ENCODE measurements at places on chromosomes 3 and 15.

DNA sequence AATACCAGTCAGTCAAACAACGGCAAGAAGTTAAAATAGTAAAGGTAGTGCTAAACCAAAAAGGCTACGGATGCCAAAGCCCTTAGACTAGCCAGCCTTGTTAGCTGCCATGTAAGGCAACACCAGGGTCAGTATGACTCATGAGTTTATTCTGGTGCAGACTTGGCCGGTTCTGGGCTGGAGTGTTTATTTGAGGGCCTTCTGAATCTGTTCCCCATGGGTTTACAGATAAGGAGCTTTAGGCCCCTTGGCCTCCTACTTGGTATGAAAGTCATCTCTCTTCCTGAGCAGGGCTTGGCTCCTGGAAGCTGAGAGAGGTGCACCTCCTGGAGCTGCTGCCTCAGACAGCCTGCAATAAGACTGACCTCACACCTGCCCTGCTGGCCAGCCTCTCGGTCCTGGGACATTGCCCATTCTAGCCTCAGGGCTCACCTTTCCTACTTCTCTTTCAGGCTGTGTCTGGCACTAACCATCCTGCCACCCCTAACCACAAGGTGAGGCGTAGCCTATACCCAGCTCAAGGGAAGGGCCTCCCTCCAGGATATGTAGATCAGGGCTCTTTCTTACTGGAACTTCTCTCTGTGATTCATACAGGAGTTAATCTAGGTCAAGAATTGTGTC, 10.4 kb upstream of the RTP1 start:
- DNase-seq = no peak

DNA sequence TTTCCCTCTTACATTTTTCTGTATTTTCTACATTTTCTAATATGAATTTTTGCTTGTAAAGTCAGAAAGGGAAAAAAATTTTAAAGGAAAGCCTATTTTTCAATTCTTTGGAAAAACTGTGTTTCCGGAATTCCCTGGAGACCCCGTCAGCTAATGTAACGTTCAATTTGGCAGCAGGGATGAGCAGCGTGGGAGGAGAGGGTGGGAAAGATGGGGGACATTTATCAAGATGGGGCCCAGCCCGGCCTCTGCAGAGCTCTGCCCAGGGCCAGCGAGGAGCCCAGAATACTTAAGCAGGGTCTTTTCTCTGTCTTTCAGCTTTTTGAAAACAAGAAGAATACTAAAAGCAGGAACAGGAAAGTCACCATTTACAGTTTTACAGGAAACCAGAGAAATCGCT, 129.0 kb downstream of the LRRK1 start:
- no peak for DNase-seq

DNA sequence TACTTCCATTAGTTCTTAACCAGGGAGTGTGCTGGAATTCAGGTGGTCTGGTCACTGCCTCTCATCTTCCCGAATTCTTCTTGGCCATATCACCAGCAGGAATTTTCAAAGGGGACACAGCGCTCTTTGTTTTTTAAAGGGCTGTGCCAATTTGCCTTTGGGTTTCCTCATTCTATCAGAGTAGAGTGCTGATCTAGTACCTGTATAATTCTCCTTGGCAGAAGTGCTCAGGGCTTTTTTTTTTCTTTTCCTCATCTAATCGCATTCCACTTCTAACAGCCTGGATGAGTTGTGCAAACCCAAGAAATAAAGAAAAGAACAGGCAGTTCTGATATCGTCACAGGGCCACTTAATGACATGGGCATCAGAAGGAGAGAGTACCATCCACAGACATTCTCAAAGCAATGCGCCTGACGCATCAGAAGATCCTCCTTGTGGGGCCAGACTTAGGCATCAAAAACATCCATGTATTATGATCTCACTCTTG, 121.0 kb downstream of the ASB7 start:
- DNase-seq = no peak

DNA sequence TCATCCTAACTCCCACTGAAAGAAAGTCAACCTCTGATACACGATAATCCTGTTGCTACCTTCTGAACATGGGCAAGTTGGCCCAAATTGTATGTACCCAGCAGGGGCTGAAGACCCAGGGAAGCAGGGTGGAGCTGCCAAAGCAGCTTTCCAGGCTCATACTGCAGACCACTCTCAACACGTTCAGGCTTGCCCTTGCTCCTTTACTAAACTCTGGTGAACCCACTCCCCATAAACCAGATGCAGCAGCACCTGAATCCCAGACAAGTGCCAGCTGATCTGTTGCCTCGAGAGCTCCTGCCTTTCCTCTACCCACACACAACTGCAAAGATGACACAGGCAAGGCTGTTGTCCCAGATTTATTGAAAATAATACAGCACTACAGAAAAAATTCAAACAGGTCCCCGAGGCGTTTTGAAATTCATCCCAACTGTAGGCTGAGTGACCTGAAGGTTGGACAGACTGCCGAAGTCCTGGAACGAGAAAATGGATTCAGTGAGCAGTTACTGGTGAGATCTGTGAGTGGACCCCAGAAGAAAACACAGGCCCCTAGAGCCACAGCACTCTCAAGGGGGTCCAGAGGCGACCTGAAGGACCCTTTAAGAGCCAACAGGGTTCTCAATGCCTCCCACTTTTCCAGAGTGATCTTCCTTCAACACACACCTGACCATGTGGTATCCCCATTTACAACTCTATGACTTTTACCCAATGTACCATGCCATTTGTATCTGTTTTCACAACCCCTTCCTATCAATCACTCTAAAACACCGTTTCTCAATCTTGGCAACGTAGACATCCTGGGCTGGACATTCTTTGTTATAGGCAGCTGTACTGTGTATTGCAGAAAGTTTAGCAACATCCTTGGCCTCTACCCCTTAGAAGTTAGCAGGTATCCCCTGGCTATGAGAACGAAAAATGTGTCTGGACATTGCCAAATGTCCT, 3.6 kb downstream of the RPS17 start:
- no peak for DNase-seq

DNA sequence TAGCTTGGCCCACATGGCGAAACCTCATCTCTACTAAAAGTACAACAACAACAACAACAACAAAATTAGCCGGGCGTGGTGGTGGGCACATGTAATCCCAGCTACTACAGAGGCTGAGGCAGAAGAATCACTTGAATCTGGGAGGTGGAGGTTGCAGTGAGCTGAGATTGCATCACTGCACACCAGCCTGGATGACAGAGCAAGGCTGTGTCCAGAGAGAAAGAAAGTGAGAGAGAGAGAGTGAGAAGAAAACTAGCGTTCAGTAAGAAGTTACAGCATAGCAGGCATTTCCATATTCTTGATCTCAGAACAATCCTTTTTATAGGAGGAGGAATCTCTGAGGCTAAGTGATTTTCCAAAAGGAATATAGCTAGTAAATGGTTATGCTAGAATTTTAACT, 1076.1 kb downstream of the AGBL1 start:
- no peak for DNase-seq

GRCh38 chr15:50248994-50249582, 16.4 kb downstream of the HDC start:
- DNase-seq = no peak
